ENCODE measurements at places on chromosomes 7 and 10.

DNA sequence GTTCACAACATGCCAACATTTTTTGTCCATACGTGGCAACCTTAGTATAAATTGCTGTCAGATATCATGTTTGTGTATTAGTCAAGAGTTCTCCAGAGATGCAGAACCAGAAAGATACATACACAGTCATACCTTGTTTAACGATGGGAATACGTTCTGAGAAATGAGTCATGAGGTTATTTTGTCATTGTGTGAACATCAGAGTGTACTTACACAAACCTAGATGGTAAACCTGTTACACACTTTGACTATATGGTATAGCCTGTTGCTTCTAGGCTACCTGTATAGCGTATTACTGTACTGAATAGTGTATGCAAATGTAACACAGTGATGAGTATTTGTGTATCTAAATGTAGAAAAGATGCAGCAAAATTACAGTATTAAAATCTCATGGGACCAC, 22.3 kb downstream of the ZNF518A start:
- no peak for DNase-seq

GRCh38 chr10:70476249-70477035, 2.1 kb upstream of the PALD1 start:
- DNase-seq = no peak

- DNase-seq = no peak
Measured at GRCh38 chr10:78934994-78935602, 133.7 kb upstream of the ZMIZ1 start.

DNA sequence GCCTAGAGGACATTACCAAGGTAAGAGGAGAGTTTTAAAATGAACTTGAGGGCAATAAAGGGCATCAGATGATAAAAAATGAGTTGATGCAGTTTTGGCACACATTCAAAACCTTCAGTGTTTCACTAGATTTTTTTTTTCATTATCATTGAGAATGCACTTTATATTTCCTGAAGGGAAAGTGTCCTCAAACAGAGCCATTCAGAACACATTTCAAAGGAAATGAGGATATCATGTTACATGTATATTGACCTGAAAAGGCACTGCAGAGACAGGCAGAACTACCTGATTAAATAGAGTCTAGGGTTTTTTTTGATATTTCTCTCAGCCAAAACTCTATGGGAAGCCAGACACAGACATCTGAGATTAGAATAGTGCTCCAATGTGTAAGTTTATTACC, 454.0 kb downstream of the NEBL start:
- no peak for DNase-seq

DNA sequence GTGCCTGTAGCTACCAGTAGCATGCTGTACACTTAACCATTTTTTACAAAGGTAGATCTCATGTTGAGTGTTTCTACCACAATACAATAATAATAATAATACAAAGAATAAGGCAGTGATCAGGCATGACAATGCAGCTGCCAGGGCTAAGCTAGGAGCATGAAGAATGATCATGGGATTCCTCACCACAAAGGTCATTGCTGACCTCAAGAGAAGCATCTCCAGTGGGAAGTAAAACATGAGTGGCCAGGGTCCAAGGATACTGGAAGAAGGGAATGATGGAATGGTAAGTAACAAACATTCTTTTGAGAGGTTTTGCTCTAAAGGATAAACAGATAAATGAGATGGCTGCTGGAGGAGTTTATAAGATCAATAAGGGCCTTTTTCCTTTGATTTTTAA, 591.1 kb downstream of the TNS3 start:
- DNase-seq = no peak

DNA sequence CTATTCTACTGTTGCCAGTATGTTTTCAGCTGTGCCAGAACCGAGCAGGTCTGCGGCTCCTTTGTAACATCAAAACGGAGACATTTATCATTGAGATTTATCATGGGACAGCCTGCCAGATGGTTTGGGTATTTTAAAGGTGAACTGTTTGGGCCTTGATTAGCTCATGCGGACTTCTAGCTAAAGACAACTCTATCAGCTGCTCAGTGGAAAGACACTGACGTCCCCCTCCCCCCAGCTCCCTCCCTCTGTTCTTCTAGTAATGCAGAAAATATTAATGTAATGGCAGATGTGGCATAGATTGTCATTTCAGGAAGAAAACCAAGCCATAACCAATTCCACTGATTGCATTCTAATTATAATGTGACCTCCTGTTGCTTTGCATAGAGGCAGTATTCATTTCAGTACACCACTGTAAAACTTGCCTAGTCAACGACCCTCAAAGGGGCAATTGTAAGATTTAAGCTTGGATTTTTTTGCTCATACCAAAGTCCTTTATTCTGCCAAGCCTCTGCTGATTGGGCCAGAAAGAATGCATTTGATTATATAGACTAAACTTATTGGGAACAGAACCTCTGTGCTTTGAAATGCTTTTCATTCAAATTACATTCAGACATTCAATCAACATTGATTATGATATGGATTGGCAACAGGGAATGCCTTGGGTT, 966.8 kb downstream of the LRMDA start:
- no peak for DNase-seq

DNA sequence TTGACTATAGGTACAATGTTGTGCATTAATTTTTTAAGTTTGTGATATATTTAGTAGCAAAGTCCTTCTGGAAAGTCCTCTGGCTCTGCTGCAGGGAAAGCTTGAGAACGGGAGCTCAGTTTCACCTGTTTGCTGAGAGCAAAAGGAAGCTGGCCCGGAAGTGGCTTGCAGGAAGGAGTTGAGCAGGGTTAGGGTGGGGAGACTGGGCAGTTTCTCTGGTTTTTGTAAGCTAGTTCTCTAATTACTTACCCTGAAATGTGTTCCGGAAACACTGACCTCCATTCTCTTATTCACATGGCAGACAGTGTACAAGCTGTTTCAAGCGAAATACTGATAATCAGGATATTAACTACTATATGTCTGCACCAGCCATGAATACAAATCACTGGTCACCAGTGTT, 22.3 kb downstream of the MAP3K8 start:
- no peak for DNase-seq

DNA sequence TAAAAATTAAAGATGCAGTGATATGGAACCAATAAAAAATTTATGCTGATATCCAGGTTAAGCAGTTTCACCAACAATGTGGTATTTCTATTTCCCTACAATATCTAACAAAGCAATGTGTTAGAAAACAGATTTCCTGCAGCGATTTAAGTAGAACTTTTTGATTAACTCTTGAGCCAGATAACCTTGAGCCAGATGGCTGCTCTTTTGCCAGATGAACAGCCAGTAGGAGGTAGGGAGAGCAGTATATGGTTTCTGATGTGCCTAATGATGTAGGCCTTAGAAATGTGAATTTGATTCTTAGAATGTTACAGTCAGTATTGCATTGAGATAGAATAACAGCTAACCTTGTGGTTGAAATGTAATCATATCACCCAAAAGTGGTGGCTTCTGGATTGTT, 31.1 kb downstream of the STAMBPL1 start:
- DNase-seq = no peak

GRCh38 chr10:11265484-11265883, 247.8 kb downstream of the CELF2 start:
- no peak for DNase-seq

- DNase-seq = no peak
Measured at GRCh38 chr10:131396121-131397050, 84.9 kb upstream of the TCERG1L start.

DNA sequence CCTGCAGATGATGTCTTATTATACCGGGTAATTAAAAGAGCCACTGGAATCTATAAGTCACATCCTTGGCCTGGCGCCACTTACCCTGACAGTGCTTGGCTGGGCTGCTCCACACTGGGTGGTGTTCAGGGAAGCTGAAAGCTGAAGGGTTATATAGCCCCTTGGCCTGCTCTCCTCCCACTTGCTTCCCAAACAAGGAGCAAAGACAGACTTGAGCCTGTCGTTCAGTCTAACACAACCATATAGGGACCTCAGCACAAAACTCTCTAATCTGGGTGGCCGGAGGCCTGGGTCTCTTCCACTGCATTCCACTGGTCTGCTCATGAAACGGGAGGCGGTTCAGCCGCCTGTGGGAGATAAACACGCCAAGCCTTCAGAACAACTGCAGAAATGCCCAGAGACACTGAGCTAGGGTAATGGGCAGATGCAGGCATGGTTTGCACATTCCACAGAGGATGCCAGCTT, at the start of gene ACTA2:
Gene ACTA2 (minus strand): TSS at position 127 of the 465 bp plus-strand sequence. CDS start 3,843 bp downstream, outside the sequence.
- no peak for DNase-seq

GRCh38 chr7:22586101-22586785, 86.3 kb upstream of the STEAP1B start:
- no peak for DNase-seq

GRCh38 chr7:51045319-51046102, 262.8 kb upstream of the GRB10 start:
- DNase-seq = no peak

Data from stimulated activated CD4-positive, alpha-beta T cell treated with anti-CD3 and anti-CD28 coated beads, TNF-alpha, amount 100 ng/mL, for 4 hours (primary cell).